ENCODE measurements at places on chromosomes 3 and 15.

DNA sequence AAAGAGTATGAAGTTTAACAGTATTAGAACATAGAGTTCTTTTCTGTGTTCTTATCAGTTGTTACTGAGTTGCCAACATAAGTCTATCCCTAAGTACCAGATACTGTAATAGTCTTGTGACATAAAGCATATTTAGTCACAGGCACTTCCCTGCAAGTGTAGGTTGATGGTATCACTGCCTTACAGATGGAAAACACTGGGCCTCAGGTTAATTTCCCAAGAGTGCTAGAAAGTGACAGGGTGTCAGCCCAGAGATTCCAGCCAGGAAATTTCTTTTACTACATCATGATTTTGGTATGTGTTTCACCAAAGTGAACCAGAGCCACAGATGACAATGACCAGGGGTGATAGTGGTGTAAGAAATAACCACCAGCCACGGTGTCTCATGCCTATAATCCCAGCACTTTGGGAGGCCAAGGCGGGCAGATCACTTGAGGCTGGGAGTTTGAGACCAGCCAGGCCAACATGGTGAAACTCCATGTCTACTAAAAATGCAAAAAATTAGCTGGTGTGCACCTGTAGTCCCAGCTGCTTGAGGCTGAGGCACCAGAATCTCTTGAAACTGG, 3.2 kb downstream of the EIF1B start:
- DNase-seq = no peak

DNA sequence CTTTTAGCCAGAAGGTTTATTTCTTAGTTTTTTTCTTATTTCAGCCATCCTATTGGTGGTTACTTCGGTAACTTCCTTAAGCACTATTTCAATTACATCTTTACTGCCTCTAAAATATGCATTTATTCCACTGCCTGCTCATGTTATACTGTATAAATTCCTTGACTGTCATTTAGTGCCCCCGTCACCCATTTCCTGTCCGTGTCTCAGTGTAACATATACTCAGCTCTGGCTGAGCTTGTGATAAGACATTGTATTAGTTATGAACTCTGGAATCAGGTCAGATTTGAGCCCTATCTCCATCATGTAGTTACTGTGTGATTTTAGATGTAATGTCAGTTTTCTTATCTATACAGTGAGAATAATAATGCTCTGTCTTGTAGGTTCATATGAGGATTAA, 24.2 kb downstream of the PIAS1 start:
- no peak for DNase-seq

DNA sequence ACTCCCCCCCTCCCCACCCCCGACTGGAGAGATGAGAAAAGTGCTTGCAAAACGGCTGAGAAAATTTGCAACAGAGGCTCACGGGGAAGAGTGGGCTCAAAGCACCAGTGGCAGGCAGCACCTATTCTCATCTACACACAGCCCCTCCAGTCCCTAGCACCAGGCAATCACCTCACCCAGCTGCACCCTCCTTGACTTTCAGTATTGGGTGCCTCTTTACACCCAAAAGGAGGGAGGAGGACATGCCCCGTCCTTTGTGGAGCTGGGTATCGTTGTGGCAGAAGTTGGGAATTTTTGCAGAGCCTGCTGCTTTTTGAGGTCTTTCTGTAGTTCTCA, 182.8 kb upstream of the TOPAZ1 start:
- DNase-seq = no peak

GRCh38 chr3:9875448-9875847, 4.6 kb downstream of the CIDEC start:
- DNase-seq = no peak

DNA sequence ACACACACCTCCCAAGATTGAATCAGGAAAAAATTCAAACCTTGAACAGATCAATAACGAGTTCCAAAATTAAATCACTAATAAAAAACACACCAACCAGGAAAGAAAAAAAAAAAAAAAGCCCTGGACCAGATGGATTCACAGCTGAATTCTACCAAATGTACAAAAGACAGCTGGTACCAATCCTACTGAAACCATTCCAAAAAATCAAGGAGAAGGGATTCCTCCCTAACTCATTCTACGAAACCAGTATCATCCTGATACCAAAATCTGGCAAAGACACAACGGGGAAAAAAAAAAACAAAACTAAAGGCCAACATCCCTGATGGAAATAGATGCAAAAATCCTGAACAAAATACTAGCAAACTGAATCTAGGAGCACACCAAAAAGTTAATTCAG, 54.4 kb upstream of the SLC12A8 start:
- no peak for DNase-seq

- no peak for DNase-seq
Observed at GRCh38 chr3:126135071-126135405, 45.3 kb downstream of the ALDH1L1 start.

DNA sequence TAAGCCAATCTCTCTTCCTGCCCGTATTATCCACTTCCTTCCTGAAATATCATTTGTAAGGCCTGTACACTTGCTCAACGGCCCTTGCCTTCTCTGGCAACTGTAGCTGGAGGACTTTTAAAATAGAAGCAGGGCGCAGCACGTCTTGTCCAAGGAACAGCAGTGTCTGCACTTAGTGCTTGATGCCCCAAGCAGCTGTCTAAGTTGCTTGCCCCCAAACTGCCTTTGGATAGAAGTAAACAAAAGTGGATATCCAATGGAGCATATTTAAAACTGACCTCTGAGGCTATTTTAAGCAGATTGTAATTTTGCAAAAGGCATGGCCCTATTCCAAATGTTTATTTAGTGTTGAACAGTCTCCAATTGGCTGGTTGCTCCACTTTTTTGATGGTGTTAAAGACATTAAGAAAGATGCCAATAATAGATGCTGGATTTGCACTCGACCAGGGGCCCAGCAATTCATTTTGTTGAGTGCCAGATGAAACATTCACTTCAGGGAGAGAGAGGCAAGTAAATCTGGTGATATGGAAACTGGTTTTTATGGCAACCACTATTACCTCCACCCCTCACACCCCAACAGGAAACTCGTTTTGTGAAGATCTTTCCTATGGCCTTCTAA, 526.8 kb upstream of the TBL1XR1 start:
- DNase-seq = no peak

DNA sequence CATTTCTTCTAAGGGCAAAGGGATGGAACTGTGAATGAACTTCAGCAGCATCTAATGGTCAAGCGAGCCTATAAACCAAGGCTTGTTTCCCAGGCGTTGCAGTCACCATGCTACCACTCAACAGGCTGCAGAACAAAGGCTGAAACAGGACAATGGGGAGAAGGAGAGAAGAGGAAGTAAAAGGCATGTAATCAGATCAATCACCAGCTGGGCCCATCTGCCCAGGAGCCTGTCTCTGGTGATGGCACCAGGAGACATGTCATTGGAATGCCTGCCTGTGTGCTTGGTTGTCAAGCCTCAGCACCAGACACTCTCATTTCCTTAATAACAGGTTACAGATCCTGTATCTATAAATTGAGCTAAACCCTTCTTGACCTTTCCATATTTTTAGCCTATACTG, 81.7 kb upstream of the UMPS start:
- no peak for DNase-seq

All from activated effector memory CD4-positive, alpha-beta T cell treated with Interleukin-2 at 50 U/mL for 16 hours (primary cell).